Fibroblast of the aortic adventitia (primary cell): ENCODE measurements at places on chromosomes 16 and 17.

GRCh38 chr16:3129137-3130131 lies 5.4 kb upstream of the ZNF213 start:
- DNase-seq = peak; percentile 95

DNA sequence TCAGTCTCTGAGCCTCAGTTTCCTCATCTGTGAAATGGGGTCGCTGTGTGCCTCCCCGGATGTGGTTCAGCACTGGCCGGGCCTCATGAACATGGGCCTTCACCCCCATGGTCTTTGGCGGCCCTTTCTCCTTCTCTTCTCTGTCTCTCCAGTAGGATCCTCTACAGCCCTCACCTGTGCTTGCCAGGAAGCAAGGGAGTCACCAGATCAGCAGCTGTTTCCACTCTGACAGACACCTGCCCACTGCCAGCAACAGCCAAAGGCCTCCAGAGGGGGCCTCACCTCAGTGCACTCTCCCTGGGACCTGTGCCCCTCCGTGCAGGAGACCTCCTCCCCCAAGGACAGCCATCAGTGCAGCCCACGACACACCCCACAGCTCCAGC lies 89.4 kb downstream of the C16orf78 start:
- DNase-seq = no peak

DNA sequence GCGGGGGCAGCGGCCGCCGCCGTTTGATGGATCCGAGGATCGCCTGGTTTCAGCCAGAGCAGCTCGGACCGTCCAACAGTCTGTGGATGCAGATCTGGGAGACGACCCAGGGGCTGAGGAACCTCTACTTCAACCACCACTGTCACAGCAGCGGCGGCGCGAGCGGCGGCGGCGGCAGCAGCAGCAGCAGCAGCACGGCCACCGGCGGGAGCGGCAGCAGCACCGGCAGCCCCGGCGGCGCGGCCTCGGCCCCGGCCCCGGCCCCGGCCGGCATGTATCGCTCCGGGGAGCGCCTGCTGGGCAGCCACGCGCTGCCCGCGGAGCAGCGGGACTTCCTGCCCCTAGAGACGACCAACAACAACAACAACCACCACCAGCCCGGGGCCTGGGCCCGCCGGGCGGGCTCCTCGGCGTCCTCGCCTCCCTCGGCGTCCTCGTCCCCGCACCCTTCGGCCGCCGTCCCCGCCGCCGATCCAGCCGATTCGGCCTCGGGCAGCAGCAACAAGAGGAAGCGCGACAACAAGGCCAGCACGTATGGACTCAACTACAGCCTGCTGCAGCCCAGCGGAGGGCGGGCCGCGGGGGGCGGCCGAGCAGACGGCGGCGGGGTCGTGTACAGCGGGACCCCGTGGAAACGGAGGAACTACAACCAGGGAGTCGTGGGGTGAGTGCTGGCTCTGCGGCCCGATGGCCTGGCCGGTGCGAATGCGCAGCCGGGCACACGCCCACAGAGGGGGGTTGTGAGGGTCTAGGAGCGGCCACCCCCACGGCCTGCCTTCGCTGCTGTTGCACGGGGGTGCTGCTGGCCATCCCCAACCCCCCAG lies 702 bp downstream of the TENT4B start:
- DNase-seq = no peak

GRCh38 chr16:84973776-84974523 lies 37.4 kb downstream of the ZDHHC7 start:
- no peak for DNase-seq

GRCh38 chr17:78134899-78135385 lies 4.4 kb downstream of the TMC8 start:
- DNase-seq = no peak
